Hepatocyte (in vitro differentiated cells): ENCODE measurements at places on chromosomes 7 and 10.

- DNase-seq: peak; percentile 50
Observed at GRCh38 chr7:113159746-113160339, 41.5 kb upstream of the SMIM30 start.

DNA sequence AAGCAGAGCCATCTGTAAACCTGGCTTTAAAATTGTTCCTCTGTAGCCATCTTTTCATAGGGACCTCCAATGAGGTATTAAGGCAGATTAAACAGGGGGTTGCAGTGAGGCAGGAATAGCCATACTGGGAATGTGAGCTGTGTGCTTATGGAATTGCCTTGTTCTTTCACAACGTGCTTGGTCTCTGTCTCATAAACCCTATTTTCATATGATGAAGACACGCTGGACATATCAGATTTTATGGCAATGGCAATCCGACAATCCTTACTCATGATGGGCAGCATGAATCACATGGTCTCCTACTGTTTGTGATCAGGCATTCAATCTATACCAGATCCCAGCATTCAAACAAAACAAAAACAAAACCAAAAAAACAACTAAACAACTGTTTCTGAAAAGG, 418.9 kb upstream of the NRP1 start:
- no peak for DNase-seq

DNA sequence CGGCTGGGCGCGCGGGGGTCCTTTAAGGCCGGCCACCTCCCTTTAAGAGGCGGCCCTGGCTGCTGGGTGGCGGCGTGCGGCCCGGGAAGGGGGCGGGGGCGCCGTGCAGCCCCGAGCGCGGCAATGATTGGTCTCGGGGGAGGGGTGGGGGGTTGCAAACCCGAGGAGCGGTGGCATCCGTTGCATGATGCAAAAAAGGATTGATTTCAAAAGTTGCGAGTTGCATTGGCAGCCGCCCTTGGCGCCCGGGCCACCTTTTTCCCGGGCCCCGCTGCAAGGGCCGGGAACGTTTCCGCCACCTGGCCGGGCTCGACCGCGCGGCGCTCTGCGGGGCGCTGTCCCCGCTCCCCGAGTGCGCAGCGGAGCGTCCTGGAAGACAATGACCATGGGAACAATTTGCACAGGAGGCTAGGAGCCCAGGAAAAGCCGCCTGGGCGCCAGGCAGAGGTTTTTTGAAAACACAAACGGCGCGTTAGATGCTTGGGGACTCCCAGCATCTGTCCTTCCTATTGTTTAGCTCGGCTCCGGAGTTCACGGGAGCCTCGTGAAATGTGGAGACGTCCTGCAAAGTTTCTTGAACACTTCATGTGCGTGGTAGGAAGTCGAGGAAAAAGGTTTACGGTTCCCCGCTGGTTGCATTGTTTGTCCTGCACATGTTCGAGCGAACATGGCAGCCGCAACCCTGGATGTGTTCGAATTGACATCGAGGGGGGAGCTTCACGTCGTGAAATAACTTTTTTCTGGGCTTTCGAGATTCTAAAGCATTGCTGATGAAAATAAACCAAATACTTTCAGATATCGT, at the start of gene SEPHS1:
Gene SEPHS1, minus strand, starts transcription at position 78 of the 802 bp plus-strand sequence. CDS start 3,343 bp downstream, outside the sequence.
- peak; percentile 83 for DNase-seq

GRCh38 chr10:67772894-67773511, 65.0 kb downstream of the DNAJC12 start:
- DNase-seq: no peak

GRCh38 chr10:79266543-79267312, 80.5 kb upstream of the PPIF start:
- DNase-seq: peak; percentile 60

- DNase-seq: no peak
Observed at GRCh38 chr7:33554576-33554975, 350.8 kb upstream of the BMPER start.

DNA sequence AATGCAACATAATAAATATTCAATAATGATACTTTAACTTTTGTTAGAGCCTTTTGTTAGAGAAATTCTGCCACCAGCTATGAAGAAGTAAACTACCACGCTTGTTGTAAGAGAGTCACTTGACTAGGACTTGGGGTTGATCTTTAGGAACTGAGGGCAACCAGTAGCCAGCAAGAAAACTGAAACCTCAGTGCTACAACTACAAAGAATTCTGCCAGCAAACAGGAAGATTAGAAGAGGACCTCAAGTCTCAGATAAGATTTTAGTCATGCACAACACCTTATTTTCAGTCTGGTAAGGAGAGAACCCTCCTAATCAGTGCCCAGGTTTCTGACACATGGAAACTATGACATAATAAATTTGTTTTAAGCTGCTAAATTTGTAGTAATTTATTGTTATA, 498.3 kb upstream of the STEAP1 start:
- DNase-seq: no peak

GRCh38 chr10:125691160-125691981, 8.4 kb upstream of the TEX36 start:
- DNase-seq: no peak

GRCh38 chr7:103699032-103699431, 253.0 kb upstream of the SLC26A5 start:
- DNase-seq: no peak

- no peak for DNase-seq
Observed at GRCh38 chr10:130727766-130728490, 583.6 kb downstream of the TCERG1L start.

DNA sequence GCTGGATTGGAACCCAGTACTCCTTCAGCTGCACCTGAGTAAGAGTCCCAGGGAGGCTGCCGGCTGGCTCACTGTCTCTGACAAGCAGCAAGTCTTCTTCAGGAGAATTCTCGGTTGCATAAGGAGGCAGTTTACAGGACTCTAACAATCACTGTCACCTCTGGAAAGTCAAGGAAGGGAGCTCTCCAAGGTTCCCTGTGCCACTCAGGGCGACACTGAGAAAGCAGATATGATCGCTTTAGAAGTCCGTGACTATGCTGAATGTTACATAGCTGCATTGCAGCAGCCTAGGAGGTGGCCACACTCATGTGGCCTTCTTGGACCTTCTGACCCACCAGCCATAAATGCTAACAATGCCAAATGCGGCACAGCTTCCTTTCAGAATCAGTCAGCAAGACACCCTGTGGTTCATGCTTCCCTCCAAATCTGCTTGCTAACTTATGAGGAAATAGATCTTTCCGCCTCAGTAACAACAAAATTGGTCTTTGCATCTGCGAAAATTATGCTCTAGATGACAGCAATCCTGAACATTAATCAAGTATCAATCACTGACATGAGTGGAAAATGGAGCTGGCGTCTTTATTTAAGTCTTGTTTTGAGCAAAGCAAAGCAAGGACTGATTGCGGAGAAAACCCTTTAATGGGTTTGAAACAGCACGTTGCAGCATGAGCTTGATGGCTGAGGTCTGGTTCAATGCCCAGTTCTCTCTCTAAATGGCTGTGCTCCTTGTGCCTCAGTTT, 132.9 kb downstream of the ATXN7L1 start:
- DNase-seq: no peak

DNA sequence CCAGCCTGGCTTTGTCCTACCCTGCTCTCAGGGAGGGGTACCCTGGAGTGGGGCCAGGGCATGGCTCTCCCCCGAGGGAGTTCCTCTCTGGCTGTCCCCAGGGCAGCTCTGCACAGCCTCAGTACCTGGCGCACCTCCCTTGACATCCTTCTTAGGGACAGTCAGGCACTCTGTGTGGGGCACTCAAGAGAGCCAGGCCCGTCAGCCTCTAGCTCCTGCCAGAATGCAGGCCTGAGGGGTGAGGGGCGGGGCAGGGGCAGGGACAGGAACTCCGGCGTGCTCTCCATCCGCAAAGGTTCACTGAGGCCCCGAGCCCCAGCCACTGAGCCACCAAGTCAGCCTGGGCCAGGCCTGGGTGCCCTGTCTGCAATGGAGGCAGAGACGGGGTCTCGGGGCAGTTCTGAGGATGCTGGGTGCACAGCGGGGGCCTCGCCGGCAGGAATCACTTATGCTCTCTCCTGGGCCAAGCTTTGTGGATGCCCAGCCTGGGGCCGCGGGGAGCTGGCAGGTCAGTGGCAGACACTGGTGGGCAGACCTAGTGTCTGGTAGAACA, 10.1 kb downstream of the LIMK1 start:
- DNase-seq: no peak

GRCh38 chr7:42235741-42236161, 1.3 kb downstream of the GLI3 start:
- peak; percentile 21 for DNase-seq

DNA sequence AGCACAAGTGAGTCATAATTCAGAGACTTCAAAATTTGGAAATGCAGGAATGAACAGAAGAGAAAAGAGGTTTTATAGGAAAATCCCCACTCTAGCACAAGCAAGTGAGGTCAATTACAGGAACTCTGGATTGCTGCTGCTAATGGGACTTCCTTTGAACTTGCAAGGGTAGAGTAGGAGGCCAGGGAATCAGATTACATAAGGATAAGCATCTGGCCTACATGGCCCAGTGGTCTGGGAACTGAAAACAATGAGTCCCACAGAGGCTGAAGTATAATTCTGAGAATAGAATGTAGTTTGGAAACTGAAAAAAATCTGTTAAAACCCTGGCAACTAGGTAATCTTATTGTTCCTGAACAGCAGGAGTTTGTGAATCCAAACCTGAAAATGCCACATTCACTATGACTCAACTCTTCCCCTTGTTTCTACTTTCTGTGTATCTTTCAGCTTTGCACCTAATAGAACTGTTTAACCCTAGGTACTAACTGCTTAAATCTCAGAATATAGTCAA, 66.5 kb downstream of the CTNNA3 start:
- no peak for DNase-seq

- no peak for DNase-seq
Observed at GRCh38 chr7:158120316-158120715, 467.3 kb downstream of the PTPRN2 start.

GRCh38 chr10:76124280-76124679, 692.9 kb downstream of the LRMDA start:
- no peak for DNase-seq

DNA sequence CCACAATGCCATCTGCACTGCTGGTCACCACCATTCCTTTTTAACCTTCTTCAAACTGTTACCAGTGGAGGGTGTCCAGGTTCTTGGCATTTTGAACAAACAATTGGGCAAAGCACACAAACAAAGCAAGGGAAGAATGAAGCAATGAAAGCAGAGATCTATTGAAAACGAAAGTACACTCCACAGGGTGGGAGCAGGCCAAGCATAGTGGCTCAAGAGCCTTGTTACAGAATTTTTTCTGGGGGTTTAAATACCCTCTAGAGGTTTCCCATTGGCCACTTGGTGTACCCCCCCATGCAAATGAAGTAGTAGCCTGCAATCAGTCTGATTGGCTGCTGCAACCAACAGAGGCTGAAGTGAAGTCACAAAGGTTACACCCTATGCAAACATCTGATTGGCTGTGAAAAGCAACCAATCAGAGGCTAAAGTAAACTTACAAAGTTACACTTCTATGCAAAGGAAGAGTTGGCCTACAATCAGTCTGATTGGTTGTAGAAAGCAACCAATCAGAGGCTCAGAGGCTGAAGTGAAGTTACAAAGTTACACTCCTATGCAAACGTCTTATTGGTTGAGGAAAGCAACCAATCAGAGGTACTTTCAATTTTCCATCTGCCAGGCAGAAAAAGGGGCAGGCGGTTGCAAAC, 103.2 kb upstream of the WAC start:
- no peak for DNase-seq

GRCh38 chr7:98562381-98562823, 54.7 kb upstream of the NPTX2 start:
- no peak for DNase-seq

- DNase-seq: no peak
Observed at GRCh38 chr10:95500649-95501048, 60.5 kb downstream of the SORBS1 start.

- no peak for DNase-seq
Observed at GRCh38 chr10:127561647-127562046, 12.5 kb downstream of the NPS start.

DNA sequence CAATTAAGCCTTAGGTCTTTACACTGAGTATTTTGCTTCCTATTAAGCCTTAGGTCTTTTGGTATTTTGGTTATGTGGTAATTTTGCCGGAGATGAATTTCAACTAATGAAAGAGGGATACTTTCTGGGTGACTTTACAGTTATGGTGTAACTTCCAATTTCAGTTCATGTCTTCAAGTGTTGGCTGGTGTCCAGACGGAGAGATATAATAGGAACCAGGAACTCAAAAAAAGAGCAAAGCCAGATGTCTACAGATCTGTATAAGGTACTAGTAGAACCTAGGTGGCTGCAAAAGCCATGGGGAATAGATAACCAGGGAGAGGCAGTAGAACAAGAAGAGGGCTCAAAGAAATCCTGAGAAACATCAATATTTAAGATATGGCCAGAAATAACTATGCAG, 12.3 kb downstream of the ERCC6 start:
- DNase-seq: no peak

- DNase-seq: no peak
Observed at GRCh38 chr7:38973760-38974159, 3.9 kb upstream of the POU6F2 start.

DNA sequence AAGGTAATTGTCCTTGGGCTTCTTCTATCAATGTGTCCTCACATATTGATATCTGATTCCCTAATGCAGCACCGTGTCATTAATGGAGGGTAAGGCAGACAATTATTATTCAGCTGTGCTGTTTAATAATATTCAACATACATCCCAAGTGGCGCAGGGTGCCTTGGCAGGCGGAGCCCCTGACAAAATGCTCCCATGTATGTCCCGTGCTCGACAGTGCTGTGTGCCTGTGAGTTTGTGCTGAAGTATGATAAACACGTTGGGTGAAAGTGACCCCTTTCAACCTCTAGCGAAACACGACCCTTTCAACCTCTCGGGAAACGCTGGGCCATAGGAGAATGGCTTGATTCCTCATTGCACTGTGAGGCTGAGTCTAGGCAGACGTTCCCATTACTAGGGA, 31.3 kb downstream of the PFKP start:
- no peak for DNase-seq

DNA sequence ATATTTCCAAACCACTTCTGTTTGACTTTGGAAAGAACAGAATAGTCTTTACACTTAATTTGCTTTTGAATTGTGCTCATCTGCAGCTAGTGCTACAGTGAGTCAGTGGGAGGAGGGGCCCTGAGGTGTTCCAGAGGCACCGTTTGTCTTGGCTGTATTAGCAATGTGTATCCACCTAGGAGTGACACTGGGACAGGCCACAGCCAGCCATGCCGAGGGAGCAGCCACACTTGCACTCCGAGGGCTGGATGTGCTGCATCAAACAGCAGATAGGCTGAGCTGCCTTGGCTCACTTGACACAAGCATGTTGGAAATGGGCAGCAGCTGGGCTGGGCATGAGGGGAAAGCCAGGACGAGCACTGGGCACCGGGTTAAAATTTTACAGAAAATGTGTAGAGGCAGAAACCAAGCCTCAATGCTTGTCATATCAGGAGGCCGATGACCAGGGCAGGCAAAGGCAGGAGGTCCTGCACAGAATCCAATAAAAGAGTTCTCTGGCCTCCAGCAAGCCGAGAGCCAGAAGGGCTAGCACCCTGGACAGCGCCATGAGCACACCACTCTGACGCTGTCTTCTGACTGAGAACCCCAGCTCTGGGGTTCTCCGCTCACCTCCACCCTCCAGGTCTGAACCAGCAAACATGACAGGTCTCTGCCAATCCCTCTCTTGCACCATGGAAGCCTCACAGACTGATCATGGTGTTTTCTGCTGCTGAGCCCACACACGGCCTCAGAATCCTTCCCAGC, 163.3 kb downstream of the GRID1 start:
- peak; percentile 80 for DNase-seq
